ENCODE measurements at places on chromosomes 3 and 15.
A peak's percentile ranks its signal among the peaks of the same experiment; 100 is the strongest.

GRCh38 chr3:3194861-3195260 is 15.4 kb upstream of the CRBN start:
- no peak for DNase-seq

- DNase-seq, result no peak
Measured at GRCh38 chr15:29852201-29852600, 29.9 kb upstream of the TJP1 start.

GRCh38 chr15:92807971-92808571 is 92.1 kb upstream of the CHD2 start:
- DNase-seq, result peak; percentile 53

- no peak for DNase-seq
Measured at GRCh38 chr15:71273731-71274447, 158.6 kb downstream of the THSD4 start.

- DNase-seq, result no peak
Measured at GRCh38 chr3:981156-981555, 111.7 kb upstream of the CNTN6 start.

GRCh38 chr3:110542552-110543150 is 529.0 kb upstream of the NECTIN3 start:
- DNase-seq, result no peak

GRCh38 chr3:111749171-111750170 is 109.6 kb upstream of the PHLDB2 start:
- no peak for DNase-seq

- DNase-seq, result no peak
Measured at GRCh38 chr3:76735152-76735551, 304.7 kb upstream of the ROBO2 start.

GRCh38 chr15:40439461-40439959 is 1.2 kb upstream of the BAHD1 start:
- DNase-seq, result peak; percentile 51

DNA sequence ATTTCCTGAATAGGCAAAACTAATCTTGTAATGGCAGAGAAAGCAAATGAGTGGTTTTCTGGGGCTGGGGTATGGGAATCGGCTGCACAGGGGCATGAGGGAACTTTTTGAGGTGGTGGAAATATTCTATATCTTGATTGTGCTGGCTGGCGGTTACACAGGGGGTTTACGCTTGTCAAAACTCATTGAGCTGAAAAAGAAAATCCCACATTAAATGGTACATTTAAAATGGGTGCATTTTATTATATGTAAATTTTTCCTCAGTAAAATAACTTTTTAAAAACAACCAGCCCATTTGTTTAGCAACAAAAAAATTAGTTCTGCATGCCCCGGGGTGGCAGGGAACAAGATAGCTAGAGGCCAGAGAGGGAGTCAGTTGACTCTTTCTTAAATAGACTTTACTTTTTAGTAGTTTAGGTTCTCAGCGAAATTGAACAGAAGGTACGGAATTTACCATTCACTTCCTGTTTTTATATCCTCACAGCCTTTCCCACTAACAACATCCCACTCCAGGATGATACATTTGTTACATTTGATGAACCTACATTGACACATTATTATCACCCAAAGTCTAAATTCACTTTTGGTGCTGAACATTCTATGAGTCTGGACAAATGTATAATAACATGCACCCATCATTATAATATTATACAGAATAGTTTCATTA is 41.2 kb upstream of the BCL2A1 start:
- DNase-seq, result no peak

- no peak for DNase-seq
Measured at GRCh38 chr3:66393333-66394005, 107.4 kb downstream of the LRIG1 start.

- peak; percentile 27 for DNase-seq
Measured at GRCh38 chr3:32577581-32578556, 7.2 kb upstream of the DYNC1LI1 start.

DNA sequence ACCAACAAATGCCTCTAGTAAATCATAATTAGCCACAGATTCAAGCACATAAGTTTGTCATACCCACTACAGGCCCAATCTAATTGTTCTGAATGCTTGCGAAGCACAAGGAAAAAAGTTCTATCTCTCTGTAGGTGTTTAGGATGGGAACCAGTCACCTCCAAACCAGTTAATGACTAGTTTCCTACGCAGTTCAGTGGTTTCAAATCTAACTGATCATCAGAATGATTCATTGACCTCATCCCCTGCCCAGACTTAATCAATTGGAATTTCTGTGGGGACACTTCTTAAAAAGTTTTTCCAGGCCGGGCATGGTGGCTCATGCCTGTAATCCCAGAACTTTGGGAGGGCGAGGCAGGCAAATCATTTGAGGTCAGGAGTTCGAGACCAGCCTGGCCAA is 24.3 kb upstream of the MASP1 start:
- DNase-seq, result no peak

- no peak for DNase-seq
Measured at GRCh38 chr3:133152056-133152455, 113.9 kb downstream of the TMEM108 start.

GRCh38 chr15:53611145-53611920 is 148.1 kb downstream of the WDR72 start:
- no peak for DNase-seq

DNA sequence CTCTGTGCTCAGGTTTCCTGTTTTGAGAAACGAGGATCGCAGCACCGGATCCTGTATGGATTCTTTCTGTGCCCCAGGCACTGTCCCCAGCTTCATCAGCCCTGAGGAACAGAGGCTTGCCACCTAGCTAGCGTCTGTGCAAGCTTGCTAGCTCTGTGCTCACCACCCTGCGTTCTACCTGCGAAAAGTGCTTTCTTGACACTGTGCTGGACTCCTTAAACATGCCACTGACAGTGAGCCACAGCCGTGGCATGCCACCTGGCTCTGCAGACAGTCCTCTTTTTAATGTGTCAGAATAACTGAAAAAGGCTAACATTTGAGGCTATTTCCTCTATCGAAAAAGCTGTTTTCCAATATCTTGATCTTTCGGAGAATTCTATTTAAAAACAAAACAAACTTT is 1.4 kb downstream of the PGPEP1L start:
- no peak for DNase-seq

- DNase-seq, result no peak
Measured at GRCh38 chr3:30644615-30645014, 38.2 kb downstream of the TGFBR2 start.

DNA sequence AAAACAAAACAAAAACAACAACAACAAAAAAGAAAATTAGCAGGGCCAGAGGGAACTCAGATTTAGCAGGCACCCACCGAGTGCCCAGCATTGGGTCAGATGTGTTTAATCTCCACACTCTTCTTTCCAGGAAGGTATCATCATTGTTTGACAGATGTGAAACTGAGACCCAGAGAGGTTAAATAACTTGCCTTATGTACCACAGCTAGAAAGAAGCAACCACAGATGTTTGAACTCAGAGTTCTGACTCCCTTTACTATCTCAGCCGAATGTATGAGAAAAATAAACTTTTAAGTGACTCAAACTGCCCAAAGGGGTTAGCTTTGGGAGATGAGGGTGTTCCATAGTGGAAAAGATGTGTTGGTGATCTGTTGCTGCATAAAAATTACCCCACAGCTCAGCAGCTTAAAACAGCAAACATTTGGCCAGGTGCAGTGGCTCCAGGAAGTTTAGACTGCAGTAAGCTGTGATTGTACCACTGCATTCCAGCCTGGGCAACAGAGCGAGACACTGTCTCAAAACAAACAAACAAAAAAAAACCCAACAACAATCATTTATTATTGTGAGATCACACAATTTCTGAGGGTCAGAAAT is 4.5 kb upstream of the RPP25 start:
- no peak for DNase-seq

GRCh38 chr3:9192248-9193025 is 57.0 kb downstream of the SRGAP3 start:
- no peak for DNase-seq

GRCh38 chr3:181899702-181900101 is 188.0 kb downstream of the SOX2 start:
- DNase-seq, result no peak

DNA sequence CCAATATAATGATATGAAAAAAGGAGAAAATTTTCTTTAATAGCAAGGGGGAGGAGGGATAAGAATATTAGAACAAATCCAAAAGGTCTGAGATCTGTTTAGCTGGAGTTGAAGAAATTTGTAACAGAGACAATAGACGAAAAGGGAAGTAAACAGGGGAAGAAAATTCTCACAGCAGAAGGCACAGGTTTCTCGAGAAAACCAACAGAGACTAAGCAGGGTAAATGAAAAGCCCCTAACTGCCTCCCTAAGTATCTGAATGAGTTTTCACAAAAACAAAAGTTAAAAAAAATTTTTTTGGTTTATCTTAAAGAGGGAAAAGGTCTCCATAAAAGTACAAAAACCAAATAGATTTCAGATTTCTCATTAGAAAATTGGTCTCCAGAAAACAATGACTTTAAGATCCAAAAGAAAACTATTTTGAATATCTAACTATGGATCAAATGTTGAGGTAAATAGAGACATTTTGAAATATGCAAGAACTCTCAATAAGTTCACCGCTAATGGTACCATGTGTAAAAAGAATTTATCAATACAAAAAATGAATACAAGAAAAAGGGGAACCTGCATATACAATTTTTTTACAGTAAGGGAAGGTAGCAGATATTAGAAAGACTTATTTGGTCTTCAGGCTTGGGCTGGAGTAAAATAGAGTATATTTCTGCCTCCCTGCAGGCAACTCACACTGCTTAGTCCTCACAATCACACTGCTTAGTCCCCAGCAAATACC is 23.9 kb upstream of the NEK10 start:
- DNase-seq, result no peak

GRCh38 chr15:29813009-29813408 is 9.3 kb downstream of the TJP1 start:
- DNase-seq, result no peak

DNA sequence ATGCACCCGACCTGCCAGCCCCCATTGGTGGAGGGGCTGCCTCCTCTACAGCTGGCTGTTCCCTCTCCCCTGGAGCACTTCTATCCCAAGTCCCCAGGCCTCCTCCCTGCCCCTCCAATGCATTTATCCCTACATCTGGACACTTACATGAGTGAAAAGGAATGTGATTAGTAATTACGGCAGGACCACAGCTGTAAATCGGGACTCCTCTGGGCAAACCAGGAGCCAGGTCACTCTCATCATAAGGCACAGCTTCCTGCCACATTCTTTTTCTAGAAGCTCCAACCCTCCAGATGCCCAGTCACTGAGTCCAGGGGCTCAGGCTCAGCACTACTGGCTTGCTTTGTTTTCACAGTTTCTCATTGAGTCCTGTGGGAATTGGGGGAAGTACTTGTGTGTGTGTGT is 54.3 kb downstream of the IL20RB start:
- no peak for DNase-seq

- no peak for DNase-seq
Measured at GRCh38 chr3:174002543-174002942, 605.0 kb downstream of the NLGN1 start.

GRCh38 chr15:101001796-101002195 is 82.6 kb downstream of the LRRK1 start:
- DNase-seq, result no peak

GRCh38 chr3:31836131-31837075 is 144.7 kb downstream of the OSBPL10 start:
- no peak for DNase-seq

- no peak for DNase-seq
Measured at GRCh38 chr3:121223116-121223515, 315.1 kb downstream of the STXBP5L start.

DNA sequence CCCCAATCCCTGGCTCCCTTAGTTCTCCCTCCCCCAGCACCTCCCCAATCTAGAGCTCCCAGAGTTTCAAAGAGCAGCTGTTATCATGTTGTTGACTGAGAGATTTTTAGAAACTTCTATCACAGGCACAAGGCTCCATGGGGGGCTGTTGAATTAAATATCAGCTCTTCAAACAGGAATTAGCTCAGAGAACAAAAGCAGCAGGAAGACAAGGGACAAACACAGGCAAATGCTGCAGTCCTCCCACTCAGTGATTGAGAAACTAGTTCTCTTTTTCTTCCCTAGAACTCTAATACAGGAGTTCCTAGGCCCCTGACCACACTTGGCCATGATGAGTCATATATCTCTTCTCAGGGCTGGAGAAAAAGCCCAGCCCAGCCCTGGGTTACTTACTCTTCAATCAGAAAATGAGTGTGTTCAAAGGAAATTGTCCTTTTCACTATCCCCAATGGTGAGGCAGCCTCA is 262.1 kb downstream of the IGSF11 start:
- no peak for DNase-seq

DNA sequence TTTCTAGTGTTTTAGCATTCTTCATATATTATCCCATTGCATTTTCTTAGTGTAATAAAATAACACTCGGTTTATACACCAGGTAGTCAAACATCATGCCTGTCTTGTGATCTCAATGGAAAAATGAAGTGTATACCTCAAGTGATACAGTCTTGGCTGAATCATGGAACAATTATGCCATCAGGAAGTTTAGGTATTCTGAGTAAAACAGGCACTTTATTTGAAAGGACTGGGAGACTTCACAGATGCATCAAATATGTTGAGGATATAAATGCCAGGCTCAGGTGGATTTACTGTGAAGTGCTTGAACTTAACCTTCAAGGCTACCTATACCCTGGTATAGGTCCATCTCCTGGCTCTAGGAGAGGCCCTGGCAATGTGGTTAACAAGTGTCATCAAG is 8.5 kb downstream of the TGFBR2 start:
- no peak for DNase-seq

- DNase-seq, result no peak
Measured at GRCh38 chr3:46314517-46314916, 39.4 kb upstream of the CCR2 start.

- no peak for DNase-seq
Measured at GRCh38 chr3:41991437-41991836, 29.5 kb upstream of the ULK4 start.

DNA sequence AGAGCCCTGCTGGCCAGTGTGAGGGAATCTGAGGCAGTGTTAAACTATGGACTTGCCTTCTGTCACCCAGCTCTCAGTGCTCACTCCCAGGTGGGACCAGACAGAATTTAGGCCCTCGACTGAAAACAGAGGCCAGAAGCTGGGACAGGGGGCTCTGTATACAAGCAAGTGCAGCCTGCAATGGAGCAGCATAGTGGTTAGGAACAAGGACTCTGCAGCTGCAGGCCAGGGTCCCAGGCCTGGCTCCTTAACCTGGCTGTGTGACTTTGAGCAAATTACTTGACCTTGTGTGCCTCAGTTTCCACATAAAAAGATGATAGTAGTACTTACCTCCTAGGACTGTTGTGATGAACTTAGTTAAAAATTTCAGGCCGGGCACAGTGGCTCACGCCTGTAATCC is 39.8 kb downstream of the CMTM7 start:
- no peak for DNase-seq

Data from cerebellar cortex (tissue), 1 donor.